Activated T-cell treated with anti-CD3 and anti-CD28 coated beads for 4 hours (primary cell): ENCODE measurements at places on chromosomes 2 and 18.

- DNase-seq = no peak
Observed at GRCh38 chr18:10488017-10488416, 33.6 kb downstream of the APCDD1 start.

- no peak for DNase-seq
Observed at GRCh38 chr2:128746356-128746755, 427.7 kb upstream of the HS6ST1 start.

DNA sequence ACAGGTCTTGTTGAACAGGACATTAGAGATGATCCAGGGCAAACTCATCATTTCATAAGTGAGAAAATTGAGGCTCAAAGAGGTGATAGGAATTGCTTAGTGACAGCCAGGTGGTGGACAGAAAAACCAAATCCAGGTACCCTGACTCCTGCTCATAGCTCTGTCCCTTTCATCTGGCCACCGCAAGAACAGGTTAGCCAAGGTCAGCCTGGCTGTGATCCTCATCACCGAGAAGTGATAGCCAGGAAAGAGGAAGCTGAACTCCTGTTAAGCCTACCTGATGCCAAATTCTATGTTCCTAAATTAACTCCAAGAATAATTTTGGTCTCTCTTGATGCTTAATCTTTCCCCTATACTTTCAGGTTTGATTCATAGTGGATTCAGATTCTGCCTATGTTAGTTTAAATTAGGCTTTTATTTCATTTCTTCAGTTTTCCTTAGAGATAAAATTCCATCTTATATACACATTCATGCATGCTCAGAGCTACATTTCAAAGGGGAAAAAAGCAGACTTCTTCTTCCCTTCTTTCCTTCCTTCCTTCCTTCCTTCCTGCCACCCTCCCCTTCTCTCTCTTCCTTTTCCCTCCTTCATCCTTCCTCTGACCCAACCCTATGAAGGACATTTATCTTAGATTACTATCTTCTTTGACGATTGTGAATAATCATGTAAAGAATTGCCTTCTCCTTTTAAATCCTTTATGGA lies 17.3 kb upstream of the CRIM1 start:
- DNase-seq = no peak

- no peak for DNase-seq
Observed at GRCh38 chr2:240235149-240235803, 94.8 kb upstream of the OTOS start.

GRCh38 chr2:69628325-69629021 lies 15.1 kb downstream of the AAK1 start:
- DNase-seq = no peak

- no peak for DNase-seq
Observed at GRCh38 chr2:156896294-156896693, 361.2 kb upstream of the GALNT5 start.

GRCh38 chr2:7324706-7325105 lies 407.5 kb downstream of the RNF144A start:
- DNase-seq = no peak

DNA sequence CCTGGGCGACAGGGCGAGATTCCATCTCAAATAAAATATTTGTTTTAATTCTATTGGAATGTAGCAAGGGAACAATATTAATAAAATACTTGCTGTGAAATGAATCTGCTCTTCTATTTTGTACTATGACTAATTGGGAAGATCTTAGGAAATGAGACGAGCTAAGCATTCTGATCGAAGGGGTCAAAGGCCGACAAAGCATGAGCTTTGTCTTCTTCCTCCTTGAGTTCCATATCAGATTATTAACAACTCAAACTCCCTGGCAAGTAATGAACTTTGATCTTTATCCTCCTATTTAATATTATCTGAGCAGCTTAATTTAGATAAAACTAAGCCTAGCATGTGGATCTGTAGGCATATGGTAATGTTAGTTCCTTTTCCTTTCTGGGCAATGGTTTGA lies 15.5 kb downstream of the GEMIN6 start:
- DNase-seq = no peak

DNA sequence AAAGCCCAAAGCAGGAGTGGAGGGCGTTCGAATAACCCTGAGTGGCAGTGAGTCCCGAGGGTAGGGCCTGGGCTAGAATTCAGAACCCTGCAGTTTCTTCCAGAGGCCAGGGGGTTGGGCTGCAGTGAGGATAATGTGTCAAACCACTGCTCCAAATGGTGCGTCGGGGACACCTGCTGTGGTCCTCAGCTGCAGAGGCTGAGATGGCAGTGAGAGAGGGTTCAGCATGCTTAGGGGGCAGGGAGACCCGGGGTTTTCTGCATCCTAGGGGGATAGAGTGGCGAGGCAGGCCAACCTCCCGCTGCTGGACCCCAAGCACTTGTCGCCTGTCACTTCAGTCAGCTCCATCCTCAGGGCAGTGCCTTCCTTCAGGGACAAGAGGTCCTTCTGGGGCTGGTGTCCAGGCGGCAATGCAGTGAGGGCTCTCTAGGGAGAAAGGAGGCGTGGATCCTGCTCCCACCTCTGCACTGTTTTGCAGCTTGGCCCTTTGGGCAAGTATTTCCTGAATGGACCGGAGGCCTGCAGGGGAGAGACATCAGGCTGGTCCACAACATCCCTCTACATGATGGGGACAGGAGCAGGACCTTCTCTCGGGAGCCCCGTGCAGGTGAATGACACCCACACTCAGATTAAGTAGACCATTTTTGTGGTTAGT lies 8.4 kb upstream of the NTSR2 start:
- no peak for DNase-seq

DNA sequence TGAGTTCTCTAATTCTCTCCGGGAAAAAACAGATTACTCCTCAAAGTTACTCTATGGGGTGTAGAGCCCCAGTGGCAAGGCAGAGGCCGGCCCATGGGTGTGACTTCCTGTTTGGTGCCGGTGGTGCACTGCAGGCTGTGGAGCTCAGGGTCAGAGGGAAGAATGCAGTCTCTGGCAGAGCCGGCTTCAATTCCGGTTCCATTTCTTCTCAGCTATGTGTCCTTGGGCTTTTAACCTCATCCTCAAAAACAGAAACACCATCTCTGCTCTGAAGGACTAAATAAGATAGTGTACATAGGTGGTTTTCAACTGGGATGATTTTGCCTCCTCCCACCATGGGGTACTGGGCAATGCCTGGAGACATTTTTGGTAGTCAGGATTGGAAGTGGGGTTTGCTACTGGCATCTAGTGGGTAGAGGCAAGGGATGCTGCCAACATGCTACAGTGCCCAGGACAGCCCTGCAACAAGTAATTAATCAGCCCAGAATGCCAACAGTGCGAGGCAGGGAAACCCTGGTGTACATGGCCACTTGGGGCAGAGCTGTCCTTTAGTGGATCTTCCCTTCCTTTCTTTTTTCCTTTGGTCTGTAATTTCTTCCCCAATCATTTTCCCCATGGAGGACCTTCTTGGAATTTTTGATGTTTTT lies 81.2 kb downstream of the INSIG2 start:
- no peak for DNase-seq

DNA sequence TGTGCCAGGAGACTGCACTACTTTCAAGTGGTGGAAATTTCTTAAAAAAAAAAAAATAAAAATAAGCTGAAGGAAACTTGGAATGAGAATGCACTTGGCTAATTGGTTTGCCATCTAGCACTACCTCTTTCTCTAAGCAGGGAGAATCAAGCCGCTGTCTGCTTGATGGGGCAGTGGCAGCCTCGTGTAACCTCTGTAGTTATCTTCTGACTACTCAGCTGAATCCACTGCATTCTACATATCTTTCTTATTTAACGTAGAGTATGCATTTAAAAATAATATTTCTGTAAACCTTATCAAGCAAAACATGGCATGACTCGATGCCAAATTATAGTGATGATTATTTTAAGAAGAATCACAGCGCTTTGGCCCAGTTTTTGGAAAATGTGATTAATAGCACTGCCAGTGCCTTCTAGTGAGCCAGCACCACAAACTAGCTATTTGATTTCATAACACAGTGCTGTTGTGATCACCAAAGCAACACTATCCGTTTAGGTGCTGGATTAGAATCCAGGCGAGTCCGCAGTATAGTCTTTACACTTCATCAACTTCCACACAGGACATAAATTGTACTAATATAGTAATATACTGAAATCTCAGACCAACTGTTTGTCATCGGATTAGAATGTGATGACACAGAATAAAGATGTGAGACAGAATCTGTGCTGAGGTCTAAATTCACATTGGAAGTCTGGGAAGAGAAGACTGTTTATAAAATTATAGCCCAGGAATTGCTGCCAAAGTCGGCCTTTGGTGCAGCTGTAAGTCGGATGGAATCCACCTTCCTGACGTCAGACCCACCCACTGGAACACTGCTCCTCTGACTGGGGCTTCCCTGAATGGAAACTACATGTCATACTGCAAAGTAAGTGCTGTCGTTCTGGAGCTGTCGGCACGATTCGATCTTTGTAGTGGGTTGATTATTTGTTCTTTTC lies 136.5 kb upstream of the ETAA1 start:
- DNase-seq = no peak

DNA sequence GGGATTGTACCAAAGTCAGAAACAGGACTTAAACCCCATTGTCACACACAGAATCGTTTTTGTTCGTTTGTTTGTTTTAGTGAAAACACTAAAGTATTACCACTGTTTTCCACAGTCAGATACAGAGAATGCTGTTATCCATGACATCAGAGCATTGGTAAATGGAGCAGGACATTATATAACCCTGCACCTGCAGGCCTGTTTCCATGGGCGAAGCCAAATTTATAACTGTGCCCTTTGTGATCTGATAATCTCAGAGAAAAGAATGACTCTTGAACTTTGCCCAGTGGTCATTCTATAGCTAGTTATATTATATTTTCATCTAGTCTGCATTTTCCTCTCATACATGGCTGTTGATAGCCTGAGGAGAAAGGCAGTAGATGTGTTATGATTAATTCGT lies 217.6 kb downstream of the TMEM182 start:
- DNase-seq = no peak

DNA sequence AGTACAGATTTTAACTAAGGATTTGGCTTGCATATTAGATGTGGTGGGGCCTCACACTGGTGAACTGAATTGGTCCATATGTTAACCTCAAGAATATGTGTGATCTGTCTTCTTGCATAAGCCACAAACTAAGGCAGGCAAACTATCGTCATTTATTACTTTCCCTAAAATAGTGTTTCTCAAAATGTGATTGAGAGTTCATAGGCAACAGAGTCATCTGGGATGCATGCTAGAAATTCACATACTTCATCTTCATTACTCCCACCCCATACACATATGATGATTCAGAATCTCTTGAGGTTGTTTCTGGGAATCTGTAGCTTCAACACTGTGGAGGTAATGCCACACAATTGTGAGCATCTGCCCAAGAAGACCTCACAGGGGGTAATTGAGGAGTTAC lies 822.8 kb upstream of the CDH2 start:
- DNase-seq = no peak

DNA sequence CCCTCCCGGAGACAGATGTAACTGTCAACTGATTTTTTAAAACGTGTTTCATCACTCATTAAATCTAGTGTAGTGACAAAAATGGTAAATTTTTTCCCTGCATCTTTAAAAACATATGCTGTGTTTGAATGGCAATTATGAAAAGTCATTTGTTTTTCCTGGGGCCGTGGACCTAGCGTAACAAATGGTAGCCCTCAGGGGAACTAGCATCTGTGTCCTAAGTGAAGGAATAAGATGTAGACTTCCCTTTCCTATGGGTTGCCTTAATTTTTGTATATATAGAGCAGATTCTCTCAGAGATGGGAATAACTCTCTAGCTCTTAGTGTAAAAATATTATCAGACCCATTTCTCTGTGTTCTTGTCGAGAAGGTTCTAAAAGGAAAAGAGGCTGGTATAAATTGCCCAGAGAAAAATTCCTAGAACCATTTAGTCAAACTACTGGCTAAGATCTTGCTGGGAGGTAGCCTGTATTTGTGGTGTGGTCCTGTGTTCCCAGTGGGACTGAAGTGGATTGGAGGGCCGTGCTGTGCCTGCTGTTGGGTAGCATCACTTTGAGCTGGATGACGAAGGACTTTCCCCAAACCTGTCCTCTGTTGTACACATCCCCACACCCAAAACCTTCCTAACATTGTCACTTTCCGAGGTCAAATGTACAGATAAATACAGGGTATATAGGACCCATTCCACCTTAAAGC lies 85.8 kb downstream of the LIMS1 start:
- no peak for DNase-seq

GRCh38 chr2:222883420-222883819 lies 22.6 kb downstream of the ACSL3 start:
- DNase-seq = no peak

DNA sequence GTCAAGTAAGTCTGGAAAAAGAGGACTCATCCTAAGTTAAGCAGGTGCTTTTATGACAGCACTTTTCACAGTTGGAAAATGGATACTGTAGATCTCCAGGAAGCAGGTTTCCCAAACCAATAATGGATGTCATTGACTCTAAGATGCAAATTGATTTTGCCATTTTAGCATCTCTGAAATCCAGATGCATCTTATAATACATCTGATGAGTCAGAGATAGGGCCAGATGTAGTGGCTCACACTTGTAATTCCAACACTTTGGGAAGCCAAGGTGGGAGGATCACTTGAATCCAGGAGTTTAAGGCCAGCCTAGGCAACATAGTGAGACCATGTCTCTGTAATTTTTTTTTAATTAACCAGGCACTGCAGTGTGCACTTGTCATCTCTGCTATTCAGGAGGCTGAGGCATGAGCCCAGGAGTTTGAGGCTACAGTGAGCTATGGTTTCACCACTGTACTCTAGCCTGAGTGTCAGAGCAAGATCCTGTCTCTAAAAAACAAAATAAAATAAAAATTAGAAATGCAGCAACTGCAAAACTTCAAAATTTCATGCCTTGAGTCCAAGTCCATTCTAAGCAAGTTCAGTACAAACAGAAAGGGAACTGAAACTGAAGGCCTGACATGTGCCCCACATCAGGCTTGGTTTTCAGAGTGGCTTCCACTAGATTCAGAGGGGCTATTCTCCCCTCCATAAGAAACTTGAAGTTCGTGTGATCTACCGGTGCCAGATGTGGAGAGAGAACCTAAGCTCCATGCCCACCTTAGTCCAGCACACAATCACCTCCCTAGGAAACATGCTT lies 267.8 kb upstream of the NCKAP5 start:
- no peak for DNase-seq

GRCh38 chr18:1012775-1013174 lies 108.1 kb downstream of the ADCYAP1 start:
- DNase-seq = no peak

DNA sequence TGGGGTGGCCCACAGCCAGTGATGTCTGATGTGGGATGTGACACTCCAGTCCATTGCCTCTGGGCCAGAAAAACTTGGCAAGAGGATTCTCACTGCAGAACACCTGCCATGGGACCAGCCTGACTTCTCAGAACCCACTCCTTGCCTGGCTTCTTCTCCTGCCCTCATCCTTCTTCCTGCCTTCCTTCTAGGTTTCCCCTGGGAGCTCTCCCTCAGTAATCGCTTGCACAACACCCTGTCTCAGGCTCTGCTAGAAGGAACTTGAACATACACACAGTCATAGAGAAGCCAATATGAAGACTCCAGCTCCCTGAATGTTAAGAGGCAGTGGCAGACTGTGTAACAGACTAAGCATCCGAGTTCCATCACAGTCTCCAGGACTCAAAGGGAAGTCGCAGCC lies 4.3 kb upstream of the COL6A3 start:
- no peak for DNase-seq

GRCh38 chr2:195819276-195819675 lies 162.2 kb downstream of the SLC39A10 start:
- DNase-seq = no peak
